ENCODE measurements at places on chromosomes 4 and X.

GRCh38 chr4:96637971-96638412, 798.1 kb downstream of the PDHA2 start:
- no peak for DNase-seq

GRCh38 chr4:166257891-166258290, 384.9 kb downstream of the TLL1 start:
- no peak for DNase-seq

DNA sequence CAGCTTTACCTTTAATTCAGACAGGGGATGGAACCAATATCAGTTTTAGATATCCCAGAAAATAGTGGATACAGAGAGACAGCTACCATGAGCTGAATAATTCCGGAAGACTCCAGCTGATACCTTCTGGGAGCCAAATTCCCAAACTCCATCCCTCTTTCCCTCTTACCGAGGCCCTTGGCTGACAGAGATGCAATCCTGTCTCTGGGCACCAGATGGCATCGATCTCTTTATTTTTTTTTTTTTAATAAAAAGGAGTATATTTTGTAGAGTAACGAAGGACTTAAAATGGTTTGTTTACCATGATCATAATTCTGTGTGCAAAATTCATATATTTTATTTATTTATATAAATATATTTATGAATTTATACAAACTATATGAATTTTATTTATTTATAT, 31.0 kb downstream of the RAB40A start:
- DNase-seq: no peak

DNA sequence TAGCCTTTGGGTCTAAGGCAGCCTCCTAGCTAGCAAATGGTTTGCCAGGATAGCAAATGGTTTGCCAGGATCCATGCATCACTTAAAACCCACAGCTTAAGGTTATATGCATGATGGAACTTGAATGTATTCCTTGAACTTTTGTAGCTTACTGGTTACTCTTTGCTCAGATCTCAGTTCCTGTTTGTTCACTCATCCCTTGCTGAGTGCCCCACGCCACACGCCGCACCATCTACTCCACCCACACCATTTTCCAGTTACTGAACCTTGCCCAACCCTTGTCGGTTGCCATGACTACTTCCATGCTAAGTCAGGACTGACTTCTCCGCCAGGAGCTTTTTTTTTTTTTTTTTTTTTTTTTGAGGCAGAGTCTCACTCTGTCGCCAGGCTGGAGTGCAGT, 29.5 kb upstream of the XIAP start:
- DNase-seq: no peak

- no peak for DNase-seq
Measured at GRCh38 chr4:188606635-188607034, 467.4 kb downstream of the TRIML1 start.

DNA sequence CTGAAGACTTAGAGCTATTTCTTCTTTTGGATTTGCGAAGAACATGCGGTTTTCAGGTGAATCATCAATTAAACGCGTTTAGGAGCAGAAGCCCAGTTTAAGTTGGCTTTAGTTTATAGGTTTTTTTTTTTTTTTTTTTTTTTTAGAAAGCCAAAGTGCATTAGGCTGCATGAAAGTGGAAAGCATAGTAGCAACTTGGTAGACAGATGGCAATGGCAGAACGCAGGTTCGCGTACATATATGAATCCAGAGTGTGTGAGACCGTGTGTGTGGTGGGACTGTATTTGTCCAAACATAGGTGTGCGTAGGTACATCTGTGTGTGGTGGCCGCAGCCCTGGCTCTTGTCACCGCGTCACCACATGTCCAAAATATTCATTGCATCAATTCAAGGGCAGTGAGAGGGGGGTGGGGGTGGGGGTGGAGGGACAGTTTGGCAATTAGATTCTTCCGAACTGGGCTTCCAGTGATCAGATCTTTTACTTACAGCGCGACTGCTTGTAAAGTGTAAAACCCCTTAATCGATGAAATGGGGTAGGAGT, 901 bp downstream of the JADE1 start:
- DNase-seq: no peak

Data from central memory CD8-positive, alpha-beta T cell (primary cell).